Kasumi-1 (cell line): ENCODE measurements at places on chromosomes 4 and X.

DNA sequence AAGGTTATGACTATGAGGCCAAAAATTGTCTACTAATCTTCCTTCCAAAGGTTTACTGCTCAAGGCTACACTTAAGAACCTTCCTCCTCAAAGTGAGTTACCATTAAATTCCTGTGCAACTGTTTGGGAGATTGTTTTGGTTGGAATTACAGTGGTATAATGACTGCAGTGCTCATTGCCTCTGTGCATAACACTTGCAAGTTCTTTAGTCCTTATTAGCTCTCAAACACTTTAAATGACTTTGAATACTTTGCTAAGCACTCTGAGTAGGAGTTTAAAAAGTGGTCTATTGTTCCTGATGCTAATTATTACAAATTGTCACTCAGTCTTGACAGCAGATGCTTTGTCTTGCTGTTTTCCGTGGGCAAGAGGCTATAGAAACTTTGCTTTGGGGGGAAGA lies 422.8 kb upstream of the PABPC4L start:
- DNase-seq, result no peak

DNA sequence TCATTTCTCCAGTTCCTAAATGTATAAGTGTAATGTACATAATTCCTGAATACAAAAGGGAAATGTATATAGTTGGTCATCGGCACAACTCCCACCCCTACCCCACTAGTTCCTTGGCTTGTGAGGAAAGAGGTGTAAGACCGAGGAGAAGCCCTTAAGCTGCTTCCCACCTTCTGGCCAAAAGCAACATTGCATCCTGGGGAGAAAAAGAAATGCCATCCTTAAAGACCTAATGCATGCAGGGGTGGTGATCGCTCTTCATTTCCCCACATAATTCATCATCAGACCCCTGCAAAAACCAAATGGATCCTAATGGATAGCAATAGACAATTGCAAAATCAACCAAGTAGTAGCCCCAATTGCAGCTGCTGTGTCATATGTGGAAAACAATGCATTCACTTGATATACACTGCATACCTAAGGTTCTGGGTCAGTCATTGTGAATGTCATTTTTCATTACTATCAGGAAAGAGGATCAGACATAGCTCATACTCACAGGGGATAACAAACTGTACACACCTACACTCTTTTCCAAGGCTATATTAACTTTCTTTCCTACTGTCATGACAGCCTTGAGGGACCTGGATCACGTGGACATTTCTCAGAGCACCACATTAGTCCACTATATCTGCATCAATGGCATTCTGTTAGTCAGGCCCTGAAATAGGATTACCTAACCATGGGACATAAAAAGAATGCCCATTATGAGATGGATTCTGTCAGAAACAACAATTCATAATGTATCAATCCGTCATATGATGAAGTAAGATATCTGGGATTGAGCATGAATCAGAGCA lies 31.7 kb upstream of the NFXL1 start:
- no peak for DNase-seq

DNA sequence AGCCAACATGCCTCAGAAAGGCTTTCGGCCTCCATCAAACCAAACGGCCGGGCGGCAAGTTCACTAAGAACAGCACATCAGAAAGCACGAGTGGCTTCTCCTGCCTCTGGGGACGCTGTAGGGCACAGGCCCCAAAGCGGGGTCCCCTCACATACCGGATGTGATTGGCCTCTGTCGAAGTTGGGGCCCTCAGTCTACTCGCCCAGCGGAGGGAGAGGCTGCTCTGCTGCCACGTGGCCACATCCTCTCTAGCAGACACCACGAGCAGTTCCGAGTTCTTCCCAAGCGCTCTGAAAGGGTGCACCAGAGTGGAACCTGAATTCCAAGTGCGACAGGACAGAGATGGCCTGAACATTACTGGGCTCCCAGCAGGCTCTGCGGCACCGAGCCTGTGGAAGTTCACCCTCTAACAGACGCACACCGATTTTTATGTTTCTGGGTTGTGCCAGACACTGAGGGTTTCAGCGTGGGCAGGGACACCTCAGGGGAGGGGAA lies 21.1 kb downstream of the NOP14 start:
- no peak for DNase-seq

GRCh38 chrX:23788946-23789345 lies 6.0 kb downstream of the SAT1 start:
- no peak for DNase-seq

DNA sequence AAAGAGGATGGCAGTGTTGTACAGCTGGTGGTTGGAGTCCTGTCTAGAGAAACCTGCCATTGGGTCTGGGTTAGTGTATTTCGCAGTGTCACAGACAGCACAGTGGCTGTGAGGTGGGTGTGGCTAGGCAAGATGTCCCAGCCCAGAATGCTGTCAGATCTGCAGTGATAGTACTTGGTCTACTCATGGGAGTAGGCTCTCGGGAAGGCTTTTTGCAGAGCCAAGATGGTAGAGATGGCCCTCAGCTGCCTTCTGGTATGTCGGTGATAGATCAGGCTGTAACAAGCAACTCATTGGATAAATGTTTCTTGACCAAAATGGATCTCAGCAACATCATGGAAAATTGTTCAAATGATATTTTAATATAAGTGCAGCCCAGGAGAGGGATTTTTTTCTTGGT lies 84.3 kb upstream of the WDR1 start:
- no peak for DNase-seq

- DNase-seq, result peak; percentile 58
These were observed 25.7 kb upstream of the MND1 start for GRCh38 chr4:153318696-153319320.

DNA sequence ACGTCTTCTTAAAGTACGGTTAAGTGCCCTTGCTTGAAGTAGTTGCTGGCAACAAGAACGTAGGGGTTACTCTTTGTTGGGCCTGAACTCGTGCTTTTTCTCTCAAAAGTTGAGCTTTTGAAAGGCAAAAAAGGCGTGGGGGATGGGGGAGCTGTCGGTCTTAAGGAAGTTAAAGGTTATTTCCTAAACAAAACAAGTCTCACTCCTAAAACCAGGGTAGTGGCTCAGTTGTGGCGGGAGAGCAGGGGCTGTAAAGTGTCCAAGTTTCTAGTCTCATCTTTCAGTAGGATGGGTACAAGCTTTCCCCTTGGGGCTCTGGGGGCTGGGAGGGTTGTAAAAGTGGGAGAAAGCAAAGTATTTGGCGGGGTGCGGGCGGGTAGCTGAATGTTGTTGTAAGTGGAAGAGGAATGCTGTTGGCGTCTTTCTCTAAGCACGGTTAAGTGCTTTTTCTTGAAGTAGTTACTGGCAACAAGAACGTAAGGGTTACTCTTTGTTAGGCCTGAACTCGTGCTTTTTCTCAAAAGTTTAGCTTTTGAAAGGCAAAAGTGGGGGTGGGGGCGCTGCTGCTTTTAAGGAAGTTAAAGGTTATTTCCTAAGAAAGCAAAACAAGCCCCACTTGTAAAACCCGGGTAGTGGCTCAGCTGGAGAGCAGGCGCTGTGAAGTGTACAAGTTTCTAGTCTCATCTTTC lies 904 bp upstream of the WDR1 start:
- DNase-seq, result peak; percentile 73

- DNase-seq, result no peak
These were observed 38.8 kb upstream of the MAD2L1 start for GRCh38 chr4:120105472-120105871.

GRCh38 chr4:100190643-100191600 lies 654 bp upstream of the DDIT4L start:
- DNase-seq, result no peak

DNA sequence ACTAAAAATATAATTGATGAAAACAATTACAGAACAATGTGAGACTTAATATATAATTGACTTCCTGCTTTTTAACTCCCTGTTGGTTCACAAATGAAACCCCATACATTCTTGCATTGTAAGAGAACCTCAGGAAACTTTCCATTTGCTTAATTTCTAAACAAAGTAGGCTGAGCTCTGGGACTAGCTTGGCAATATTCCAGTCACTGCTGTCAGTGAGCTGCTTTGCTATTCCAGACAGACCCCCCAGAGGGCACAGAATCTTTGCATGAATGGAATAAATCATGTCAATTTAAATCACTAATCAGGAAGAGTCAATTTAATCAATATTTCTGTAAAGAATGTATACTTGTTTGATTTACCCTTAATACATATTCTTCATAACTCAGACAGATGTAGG lies 110.6 kb downstream of the NEXMIF start:
- no peak for DNase-seq

- DNase-seq, result no peak
These were observed 46.6 kb upstream of the TMEM184C start for GRCh38 chr4:147570616-147571015.

DNA sequence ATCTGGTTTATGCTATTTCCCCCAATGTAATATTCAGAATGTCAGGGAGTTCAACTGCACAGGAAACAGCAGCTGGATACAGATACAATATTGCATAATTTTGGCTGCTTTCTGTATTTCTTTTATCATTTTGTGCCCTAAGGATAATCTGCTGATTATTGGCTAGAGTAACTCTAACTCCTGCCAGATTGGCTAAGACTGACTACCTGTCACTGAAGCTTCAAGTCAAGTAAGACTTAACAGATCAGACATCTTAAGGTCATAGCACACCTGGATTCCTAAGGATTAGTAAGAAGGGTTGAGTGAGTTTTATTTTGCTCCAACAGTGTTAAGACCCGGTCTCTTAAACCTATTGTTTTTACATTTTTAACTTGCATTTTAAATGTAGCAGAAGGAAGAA lies 136.8 kb downstream of the KLF8 start:
- no peak for DNase-seq

DNA sequence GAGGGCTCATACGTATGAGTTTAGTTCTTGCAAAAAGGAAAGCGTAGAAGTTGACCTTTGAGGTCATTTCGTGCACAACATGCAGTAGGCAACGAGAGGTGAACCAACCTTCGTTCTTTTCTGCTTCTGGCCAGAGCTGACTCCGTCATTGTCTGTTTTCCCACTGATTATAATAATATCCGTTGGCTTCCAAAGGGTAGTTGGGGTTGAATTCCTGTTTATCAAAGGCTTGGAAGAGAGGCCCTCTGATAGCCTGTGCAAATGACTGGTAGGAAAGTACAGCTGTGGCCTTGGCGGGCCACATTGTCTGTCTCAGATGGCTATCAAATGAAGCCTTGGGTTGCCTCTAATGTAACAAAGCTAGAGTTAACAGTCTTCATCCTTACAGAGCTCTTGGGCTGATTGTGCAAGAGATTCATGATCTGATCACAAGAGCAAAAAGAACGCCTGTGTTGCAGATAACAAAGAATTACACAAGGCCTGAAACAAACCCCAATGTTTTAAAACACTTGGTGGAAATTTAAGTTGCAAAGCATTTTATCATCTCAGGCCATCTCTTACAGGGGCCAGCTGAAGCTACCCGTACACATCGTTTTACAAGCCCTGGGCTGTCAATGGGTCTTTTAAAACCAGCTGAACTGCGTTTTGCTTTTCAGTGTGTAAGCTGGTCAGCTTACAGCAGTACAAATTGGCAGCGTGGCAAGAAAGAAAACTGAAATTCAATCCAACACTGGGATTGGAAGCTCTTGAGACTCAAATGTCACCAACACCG lies 46.1 kb upstream of the FAM9C start:
- peak; percentile 35 for DNase-seq

DNA sequence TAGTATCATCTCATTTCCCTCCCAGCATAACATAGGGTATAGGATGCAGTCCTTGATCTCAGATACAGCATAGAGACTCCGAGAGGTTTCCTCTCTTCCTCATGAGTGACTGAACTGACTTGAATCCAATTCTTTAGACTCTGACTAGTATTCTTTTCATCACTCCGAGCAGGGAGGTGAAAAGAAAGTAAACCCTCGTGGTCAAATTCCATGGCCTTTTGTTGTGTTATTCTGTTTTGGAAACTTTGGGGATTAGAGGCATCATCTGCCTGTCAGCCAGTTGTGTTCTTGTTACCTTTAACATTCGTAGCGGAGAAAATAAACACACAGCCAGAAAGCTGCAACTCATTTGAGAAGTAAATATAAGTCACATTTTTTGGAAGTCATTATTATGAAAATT lies 206.6 kb downstream of the ARHGAP10 start:
- no peak for DNase-seq

GRCh38 chr4:17370818-17371217 lies 141.1 kb downstream of the QDPR start:
- no peak for DNase-seq

- no peak for DNase-seq
These were observed 11.0 kb downstream of the TRMT10A start for GRCh38 chr4:99552872-99553271.

- DNase-seq, result peak; percentile 79
These were observed 111.0 kb downstream of the DHX15 start for GRCh38 chr4:24473309-24473721.

- DNase-seq, result no peak
These were observed 11.7 kb downstream of the SLC25A43 start for GRCh38 chrX:119410854-119411253.

- no peak for DNase-seq
These were observed 6.5 kb upstream of the TSPAN5 start for GRCh38 chr4:98664959-98665358.

GRCh38 chrX:31609130-31609529 lies 537.3 kb upstream of the FTHL17 start:
- no peak for DNase-seq

DNA sequence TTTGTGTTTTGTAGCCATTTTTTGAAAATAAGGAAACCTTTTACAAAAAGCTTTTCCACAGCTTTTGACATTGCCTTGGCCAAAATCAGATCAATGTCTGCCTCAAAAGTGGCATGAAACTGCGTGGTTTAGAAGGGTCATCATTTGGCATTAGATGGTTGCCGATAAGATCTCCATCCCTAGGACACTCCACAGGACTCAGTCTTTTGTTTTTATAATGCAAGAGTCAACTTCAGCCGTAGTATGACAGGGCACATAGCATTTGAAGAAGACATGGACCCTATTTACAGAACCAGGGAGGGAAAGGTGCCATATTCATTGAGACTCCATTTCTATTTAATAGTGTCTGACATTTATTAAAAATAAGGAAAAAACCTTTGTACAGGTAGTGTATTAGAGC lies 1.3 kb downstream of the RTL8A start:
- DNase-seq, result no peak

GRCh38 chrX:110201799-110202198 lies 116.1 kb downstream of the AMMECR1 start:
- no peak for DNase-seq

DNA sequence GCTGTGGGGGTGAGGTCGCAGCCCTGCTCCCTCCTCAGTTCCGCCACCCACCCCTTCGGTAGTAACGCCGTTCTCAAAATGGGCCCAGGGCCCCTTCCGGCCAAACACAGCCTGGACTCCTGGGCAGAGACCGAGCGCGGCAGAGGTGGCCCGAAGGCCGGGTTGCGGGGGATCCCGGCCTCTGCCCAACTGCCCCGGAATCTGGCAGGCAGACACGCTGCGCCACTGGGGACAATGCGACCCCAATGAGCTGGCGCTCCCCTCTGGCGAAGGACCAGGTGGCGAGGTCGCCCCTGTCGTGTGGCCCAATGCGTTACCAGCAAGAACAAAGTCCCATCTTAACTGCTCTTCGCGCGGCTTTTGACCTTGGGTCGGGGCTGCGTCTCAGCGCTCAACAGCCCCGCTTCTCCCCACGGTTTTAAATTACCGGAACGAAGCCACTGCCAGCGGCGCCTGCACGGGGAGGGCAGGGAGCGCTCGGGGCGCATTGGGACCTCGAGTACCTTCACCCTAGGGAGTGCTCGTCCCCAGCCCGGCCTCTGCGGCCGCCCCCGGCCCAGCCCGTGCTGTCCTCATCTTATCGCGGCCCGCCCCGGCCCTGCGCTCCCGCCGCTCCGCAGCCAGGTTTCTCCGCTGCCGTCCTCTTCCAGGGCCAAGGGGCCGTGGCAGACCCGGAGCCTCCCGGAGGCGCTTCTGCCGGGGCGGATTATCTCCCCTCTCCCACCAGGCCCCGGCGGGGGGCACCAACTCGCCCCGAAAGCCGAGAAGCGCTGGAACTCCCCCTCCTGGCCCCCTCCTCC lies 22.2 kb upstream of the HMX1 start:
- no peak for DNase-seq

GRCh38 chr4:127012549-127012948 lies 620.2 kb upstream of the INTU start:
- DNase-seq, result no peak
